ENCODE measurements at places on chromosomes 13 and 19.

DNA sequence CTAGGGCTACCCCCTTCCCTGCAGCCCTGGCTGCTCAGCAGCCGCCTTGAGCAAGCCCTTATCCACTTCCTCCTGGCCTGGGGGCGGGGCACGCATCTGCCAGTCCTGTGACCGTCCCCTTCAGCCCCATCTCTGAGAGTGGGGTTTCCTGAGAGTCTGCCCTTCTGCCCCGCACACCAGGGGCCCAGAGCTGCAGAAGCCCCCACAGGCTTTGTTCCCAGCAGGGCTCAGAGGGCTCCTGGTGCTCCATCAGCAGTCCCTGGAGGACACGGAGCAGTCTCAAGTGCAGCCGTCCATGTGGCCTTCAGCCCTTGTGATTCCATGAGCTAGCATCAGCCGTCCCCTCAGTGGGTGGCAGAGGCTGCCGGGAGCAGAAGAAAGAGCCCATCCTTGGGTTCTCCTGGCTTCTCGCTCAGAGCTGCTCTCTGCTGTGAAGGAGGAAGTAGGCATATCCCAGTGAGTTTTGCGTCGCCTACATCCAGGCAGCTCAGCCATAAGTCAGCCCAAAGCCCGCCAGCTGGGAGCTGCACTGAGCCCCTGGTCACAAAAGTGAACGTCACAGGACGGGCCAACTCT lies 16.3 kb downstream of the MYO9B start:
- DNase-seq: no peak

- no peak for DNase-seq
These were observed 10.9 kb upstream of the TLE5 start for GRCh38 chr19:3073159-3073563.

DNA sequence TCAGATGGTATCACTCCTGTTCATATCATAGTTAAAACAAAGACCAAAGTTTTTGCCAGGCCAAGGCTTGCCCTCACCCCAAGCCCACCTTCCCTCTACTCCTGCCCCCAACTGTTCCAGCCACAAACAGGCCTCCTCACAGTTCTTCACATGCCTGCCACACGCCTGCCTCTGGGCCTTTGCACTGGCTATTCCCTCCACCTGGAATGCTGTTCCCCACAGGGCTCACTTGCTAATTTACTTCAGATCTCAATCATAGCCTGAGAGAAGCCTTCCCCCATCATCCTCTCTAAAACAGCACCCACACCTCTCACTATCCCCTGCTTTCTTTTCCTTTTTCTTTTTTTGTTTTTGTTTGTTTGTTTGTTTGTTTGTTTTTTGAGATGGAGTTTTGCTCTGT lies 4.9 kb upstream of the AXL start:
- DNase-seq: no peak

DNA sequence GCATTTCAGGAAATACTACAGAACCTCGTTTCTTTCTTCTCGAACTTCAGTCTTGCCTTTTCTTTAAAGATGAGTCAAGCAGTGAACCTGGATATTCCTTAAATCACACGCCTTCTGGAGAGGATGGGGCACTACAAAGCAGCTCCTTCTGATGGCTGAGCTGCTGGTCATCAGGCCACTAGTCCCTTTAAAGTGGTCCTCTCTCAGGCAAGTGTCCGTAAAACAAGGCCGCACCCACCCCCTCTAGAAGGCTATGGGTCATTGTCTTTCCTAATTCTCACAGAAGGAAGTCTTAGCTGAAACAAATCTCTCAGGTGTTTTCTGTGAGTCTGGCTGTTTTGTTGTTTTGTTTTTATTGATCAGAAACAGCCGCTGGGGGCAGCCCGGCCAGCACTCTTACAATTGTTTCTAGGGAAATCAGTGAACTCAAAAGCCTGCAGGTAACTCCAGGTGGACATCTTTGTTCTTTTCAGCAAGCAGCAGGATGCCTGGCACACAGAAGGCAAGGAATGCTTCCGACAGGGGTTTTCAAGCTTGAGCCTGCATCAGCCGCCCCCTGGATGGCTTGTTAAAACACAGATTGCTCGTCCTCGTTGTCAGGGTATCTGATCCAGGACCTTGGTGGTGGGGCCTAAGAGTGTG lies 45.4 kb downstream of the MBNL2 start:
- no peak for DNase-seq

DNA sequence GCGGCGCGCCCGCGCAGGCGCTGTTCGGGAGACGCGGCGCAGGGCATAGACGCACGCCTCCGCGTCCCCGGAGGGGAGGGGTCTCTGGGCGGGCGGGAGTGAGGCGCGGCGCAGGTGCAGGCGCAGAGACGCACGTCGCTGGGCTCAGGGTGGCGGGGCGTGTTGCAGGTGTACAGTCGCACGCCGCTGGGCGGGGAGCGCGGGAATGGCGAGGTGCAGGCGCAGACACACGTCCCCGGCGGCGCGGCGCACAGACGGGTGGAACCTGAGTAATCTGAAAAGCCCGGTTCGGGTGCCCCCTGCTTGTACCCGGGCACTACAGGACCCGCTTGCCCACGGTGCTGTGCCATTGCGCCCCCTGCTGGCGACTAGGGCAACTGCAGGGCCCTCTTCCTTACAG lies 44.7 kb downstream of the PLPP2 start:
- DNase-seq: no peak

DNA sequence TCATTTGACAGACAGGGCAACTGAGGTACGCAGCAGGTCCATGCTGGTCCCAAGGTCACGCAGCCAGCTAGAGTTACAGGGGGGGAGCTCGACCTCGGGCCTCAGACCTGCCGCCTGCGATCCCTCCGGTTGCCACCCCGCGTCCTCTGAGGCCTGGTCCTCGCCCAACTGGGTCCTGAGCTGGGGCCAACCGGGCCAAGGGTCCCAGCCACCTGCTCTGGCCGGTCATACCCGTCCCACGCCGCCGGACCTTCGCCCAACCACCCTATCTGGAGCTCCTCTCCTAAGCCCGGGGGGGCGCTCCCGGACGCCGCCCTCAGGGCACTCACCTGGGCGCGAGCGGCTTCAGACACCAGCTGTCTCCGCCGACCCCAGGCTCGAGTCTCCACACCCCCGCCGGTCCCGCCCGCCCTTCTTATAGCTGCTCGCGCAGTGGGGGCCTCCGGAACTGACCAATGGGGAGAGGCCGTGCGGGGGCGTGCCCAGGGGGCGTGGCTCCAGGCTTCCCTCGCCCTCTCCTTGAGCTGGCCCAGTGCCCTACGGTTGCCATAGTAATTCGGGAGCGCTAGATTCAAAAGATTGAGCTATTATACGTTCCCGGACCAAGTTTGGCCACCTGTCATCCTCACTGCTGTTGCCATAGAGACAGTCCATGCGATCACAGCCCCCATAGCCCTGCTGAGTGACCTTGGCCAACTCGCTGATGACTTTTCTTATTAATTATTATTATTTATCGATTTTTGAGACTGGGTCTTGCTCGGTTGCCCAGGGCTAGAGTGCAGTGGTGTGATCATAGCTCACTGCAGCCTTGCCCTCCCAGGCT lies at the start of gene PLIN5:
Gene PLIN5 (minus strand): TSS at position 389 of the 823 bp plus-strand sequence. CDS start 1,150 bp downstream, outside the sequence.
- DNase-seq: no peak

DNA sequence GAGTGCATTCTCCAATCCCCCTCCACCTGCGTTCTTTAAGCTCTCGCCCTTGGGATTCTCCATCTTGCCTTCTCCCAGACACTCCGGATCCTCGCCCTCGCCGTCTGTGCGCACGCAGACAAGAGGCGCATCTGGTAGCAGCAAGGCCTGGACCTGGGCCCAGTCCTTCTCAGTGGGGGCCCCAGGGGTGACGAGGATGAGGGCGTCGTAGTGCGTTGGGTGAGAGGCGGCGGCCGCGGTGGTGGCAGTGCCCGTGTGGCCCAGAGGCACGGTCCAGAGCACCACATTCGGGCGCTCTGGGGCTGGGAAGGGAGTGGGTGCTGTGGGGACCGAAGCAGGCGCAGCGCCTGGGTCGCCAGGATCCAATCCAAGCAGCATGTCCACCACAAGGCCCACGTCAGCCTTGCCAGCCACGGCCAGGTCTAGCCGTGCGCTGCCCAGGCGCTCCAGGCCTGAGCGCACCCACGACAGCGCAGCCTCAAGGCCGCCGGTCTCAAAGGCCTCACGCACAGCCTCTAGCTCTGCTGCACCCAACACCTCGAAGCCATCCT lies 3.1 kb downstream of the IRGQ start:
- no peak for DNase-seq

GRCh38 chr13:111531505-111531904 lies 211.1 kb downstream of the TEX29 start:
- DNase-seq: no peak

- DNase-seq: no peak
These were observed 55.2 kb downstream of the STARD13 start for GRCh38 chr13:33230178-33230881.

GRCh38 chr13:57748096-57748495 lies 116.6 kb downstream of the PCDH17 start:
- DNase-seq: no peak

DNA sequence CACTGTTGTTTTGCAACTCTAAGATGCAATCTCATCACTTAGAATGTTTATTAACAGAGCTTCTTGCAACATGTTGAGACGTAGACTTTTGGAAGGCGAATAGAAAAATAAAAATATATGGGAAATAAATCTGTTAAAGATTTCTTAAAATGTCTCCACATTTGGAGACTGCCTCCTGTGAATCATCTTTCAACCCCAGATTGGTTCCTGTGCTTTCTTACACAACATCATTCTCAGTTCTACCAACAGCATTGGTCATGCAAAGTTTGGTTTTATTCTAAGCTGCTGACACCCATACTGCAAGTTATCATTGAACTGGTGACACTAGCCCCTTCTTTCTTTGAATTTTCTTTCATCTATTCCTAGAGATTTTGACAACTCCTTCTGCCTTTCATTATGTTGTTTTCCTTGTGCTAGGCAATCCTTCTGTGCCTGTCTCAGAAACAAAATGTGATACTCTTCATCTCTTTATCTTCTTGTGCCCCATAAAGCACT lies 1.6 kb upstream of the IGFL3 start:
- DNase-seq: no peak

DNA sequence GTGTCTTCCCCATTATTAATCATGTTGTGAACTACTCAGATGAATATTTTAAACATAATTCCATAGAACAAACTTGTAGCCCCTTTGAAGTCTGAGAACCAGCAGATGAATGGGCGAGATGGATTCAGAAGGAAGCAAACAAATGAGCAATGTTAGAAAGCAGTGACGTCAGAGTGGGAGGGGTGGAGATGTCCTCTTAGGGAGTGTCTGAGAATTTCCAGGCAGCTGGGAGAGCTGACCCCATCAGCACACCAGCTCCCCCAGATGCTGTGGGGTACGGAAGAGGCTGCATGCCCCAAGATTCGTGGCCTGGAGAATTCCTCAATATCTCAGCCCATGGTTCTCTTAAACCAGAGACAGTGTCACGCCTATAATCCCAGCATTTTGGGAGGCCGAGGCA lies 68.6 kb downstream of the DPF1 start:
- DNase-seq: no peak

GRCh38 chr13:84569366-84569765 lies 687.1 kb upstream of the SLITRK1 start:
- DNase-seq: no peak

- DNase-seq: no peak
These were observed 665 bp downstream of the ZNF497 start for GRCh38 chr19:58361900-58362271.

DNA sequence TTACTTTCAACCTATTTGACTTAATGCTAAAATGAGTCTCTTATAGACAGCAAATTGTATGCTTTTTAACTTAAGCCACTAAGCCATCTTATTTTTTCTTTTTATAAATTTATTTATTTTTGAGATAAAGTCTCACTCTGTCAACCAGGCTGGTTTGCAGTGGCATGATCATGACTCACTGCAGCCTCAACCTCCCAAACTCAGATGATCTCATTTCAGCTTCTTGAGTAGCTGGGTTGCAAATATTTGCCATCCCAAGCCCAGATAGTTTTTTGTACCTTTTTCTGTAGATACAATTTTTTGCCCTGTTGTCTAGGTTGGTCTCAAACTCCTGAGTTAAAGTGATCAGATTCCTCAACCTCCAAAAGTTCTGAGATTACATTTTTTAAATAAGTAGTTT lies 27.1 kb downstream of the ZNF714 start:
- no peak for DNase-seq

GRCh38 chr13:45055198-45055901 lies 65.0 kb upstream of the GTF2F2 start:
- DNase-seq: no peak

- no peak for DNase-seq
These were observed 7.3 kb downstream of the ZNF555 start for GRCh38 chr19:2848616-2849015.

- no peak for DNase-seq
These were observed 2.0 kb upstream of the MAB21L1 start for GRCh38 chr13:35478271-35479037.

DNA sequence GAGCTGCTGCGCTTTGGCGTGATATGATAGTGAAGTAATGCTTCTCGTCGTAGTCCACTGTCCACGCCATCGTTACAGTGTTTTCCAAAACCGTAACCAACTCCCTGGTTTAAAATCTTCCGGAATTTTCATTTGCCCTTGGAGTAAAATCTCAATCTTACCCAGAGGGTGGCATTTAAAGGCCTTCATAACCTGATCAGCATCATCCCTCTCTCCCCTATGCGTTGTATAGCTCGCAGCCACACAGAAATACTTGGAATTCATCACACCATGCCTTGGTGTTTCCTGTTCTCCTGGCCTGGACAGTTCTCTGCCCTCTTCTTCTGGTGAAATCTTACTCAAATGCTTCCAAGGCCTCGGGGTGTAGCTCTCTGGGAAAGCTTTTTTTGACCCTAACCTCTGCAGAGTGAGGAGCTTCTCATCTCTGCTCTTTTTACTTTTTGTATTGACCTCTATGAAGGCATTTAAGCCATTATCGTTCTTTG lies 839 bp downstream of the MPHOSPH8 start:
- no peak for DNase-seq

GRCh38 chr19:29576046-29576606 lies 30.0 kb upstream of the POP4 start:
- DNase-seq: no peak

- DNase-seq: no peak
These were observed 192.6 kb downstream of the DLEU7 start for GRCh38 chr13:50650592-50651504.

DNA sequence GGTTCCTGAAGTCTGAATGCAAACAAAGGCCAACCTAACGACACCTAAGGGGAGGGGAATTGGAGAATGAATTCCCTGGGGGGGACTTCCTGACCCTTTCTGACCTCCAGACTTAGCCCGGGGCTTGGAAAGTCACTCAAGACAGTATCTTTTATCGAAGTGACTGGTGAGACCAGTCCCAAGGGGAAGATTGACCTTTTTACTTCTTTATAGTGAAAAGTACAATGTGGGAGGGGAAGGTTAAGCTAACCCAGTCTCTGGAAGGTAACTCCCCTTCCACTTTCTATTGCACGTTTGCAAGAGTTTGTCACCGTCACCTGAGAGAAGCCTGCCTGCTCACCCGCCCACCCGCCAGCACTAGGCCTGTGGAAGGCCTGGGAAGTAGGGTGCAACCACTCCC lies 111.9 kb downstream of the EFNB2 start:
- DNase-seq: no peak

Data from stimulated activated CD4-positive, alpha-beta T cell treated with anti-CD3 and anti-CD28 coated beads, Interleukin-1b, Interleukin-23, amount 100 ng/mL, for 1 hour (primary cell).